ENCODE measurements at places on chromosomes 5 and 9.

- no peak for DNase-seq
These were observed 680 bp downstream of the GLRA1 start for GRCh38 chr5:151923866-151924476.

- no peak for DNase-seq
These were observed 52.7 kb downstream of the RNF145 start for GRCh38 chr5:159156426-159157238.

DNA sequence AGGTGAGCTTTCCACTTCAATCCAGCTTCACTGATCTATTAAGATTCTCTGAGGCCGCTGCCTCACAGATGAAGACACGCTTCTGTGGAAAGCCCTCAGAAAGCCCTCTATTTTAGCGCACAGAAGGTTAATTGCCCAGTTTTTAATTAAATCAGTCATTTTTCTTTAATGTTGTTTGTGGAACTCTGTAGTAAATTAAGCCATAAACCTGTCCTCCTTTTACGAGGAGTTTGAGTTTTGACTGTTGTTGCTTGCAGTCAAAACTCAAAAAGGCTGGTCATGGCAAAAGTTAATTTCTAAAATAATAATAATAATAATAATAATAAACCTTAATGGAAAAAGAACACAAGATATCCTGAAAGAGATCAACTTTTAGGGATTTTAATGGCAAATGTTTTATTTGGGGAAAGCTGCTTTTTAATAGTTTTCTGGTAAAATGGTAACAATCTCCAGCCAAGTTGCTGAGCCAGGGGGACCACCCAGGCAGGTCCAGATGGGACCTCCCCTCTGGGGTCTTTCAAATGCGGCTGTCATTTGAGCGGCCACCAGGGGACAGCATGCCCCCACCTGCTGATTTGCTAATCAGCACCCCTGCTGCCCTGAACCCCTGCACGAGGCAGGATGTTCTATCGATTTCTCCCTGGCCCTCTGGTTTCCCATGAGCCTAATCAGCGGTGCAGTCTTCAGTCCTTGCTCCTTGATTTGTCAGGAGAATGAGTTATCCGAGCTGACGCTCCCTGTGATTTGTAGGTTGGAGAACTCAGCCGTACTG lies 247.2 kb downstream of the FSTL4 start:
- DNase-seq: no peak

DNA sequence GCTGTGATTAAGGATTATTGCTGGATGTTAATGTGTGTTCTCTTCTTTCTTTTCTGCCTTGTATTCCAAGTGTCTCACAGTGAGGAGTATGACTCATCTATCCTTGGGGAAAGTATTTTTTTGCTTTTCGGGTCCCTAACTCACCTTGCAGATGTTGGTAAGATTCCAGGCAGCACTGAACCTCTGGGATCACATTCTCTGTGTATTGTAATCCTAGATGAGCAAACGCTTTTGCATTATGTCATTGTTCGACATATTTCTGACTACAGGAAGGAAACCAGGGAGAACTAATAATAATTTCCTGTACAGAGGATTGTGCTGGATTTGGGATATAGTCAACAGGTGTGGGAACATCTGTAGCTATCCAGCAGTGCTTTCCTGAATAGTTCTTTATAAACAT lies 246.1 kb upstream of the TUT7 start:
- DNase-seq: no peak

DNA sequence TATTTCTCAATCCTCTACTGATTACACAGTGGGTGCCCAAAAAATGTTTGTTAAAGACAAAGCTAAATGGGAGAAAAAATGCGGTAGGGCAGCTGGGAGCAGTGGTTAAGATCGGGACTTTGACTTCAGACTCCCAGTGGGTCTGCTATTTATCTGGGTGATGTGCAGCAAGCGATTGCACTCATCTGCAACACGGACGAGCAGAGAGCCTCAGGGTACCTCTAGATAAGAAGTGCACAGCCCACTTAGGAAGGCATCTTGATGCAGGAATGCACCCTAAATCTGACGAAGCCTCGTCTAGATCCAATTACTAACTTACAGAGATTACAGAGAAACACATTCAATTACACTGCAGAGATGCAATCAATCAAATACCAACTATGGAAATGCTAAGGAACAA lies 4.0 kb downstream of the MAPK9 start:
- no peak for DNase-seq

GRCh38 chr9:107016383-107016782 lies 153.4 kb downstream of the ZNF462 start:
- DNase-seq: no peak

DNA sequence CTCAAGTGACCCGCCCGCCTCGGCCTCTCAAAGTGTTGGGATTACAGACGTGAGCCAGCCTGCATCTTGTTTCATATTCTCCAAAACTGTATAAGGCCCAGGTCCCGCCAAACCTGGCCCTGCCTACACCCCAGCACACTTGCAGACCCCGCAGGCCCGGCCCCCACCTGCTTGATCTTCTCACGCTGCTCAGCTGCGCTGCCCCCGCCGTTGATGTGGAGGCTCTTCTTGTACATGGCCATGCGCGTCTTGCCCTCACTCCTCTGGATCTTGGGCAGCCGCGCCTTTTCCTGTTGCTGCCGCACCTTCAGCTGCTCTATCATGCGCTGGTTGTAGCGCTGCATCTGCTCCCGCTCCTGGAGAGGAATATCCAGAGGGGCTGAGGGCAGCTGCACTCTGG lies 49.0 kb upstream of the FBXW11 start:
- no peak for DNase-seq

GRCh38 chr9:105901514-105902109 lies 207.3 kb downstream of the TMEM38B start:
- DNase-seq: no peak

- DNase-seq: no peak
These were observed 32.3 kb downstream of the GLRA1 start for GRCh38 chr5:151892393-151892792.

- DNase-seq: no peak
These were observed 4.3 kb upstream of the FYB1 start for GRCh38 chr5:39223565-39224156.

DNA sequence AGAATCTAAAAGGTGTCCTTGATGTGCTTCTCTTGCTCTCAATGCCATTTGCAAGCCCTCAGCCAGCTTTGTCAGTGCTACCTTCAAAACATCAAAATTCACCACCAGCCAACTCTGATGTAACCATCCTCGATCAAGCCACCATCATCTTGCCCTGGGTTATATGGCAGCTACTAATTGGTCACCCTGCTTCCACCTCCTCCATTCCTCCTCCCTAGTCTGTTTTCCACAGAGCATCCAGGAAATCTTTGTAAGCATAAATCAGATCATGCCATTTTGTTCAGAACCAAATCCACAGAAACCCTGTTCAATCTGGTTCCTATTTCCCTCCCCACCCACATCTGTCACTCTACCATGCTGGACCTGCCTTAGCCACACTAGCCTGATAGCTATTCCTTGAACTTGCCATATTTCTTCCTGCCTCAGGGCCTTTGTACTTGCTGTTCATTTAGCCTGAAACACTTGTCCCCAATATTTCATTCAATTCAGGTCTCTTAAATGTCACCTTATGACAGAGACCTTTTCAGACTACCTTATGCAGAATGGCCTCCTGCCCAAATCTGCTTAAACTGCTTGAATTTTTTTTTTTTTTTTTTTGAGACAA lies 1.9 kb upstream of the B4GALT1 start:
- no peak for DNase-seq

- no peak for DNase-seq
These were observed 4.6 kb upstream of the PRDM12 start for GRCh38 chr9:130659699-130660248.

- DNase-seq: no peak
These were observed 14.7 kb downstream of the EQTN start for GRCh38 chr9:27282269-27282668.

DNA sequence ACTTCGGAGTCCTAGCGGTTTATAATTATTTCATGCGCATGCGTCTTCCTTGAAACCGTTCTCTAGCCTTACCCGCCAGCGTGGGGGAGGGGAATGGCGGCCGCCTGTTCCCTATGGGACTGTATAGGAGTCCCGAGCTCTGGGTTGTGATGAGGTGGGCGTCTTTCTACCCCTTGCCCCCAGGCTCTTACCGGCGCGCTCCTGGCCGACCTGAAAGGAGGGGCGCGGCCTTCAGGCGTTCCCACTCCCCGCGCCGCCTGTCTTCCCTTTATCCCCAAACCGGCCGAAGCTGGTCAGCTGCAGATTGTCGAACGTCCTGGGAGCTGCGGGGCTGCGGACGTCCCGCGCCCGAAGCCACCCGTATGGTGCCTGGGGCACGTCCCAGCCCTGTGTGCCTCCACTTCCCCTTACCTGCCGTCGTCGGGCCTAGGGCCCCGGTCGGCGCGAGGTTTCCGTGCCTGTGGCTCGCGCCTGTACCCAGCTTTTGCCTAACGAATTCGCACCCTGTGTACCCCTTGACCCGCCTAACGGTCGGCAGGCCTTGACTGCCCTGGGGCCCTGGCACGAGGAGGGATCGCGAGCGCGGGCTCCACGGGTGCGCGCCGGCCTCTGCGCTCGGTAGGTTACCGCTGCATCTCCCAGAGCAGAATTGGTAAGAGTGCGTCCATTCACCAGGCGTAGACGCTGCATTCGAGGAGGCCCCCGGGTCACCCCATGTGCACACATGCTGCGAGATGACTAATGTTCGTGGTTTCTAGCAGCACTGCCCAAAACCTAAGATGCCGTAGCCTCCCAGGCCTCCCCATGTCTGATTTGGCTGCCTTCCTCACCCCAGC lies 653 bp upstream of the HNRNPH1 start:
- no peak for DNase-seq

DNA sequence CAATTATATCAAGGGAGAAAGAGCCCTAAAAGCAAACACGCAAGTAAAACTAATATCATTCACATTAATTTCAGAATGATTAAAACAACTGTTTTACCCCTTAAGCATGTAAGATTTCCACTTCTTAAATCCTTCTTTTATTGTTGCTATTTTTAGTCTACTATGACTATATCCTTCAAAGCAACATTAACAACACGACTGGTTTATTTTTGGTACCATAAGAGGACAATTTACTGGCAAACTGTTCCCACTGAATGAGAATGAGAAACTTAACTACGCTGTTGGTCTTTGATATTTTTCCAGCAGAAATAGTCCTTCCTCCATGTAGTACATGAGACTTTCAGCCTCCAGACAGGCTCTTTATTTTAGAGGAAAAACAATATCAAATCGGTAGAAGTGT lies 281.5 kb downstream of the CTNND2 start:
- DNase-seq: no peak

DNA sequence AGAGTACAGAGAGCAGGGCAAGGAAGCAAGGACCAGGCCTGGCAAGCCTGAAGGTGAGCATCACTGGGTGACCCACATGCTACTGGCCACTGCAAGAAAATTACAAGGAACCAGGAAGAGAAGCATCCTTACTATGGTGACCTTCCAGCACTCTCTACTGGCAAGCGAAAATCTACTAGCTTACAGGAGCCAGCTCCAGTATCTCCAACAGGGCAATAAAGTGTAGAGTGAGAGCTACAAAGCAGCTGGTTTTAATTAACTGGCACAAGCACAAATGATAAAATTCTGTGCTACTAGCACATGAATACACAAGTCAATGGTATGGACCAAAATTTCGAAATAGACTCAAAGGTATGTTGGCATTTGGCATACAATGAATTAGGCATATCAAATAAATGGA lies 113.3 kb upstream of the CAST start:
- DNase-seq: no peak

DNA sequence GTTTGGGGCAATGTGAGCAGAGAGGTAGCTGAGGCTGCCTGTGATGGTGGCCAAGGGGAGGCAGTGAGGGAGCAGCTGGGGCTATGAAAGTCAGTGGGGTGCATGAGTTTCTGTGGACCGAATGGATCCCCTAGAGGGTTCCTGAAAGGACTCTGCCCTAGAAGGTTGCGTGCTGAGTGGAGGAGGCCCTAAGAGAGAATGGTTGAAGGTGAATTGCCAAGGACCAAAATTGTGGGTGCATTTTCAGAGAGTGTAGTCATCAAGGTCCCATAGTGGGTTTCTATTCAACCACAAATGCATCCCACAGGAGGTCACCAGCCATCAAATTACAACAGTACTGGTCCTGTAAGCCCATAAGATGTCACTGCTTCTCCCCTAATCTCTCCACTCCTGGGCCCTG lies 298.3 kb downstream of the CDK5RAP2 start:
- no peak for DNase-seq

GRCh38 chr5:123382252-123382651 lies 41.0 kb downstream of the CEP120 start:
- DNase-seq: no peak

- DNase-seq: no peak
These were observed 144.8 kb downstream of the MACROH2A1 start for GRCh38 chr5:135254183-135254582.

DNA sequence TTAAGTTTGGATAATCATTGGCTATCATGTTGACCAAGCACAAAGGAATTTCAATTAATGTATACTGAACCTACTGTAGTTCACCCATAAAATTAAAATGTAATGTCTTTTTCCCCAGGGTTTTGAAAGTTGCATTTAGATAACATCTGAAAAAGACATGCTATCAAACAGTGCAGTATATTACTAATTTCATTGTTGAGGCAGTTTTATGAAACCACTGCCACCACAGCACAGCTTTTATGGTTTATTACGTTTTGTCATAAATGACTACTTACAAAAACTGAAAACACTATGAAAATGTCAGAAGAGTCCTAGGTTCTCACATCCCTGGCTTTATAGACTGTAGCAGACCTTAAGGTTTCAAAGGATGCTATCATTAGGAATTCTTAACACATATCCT lies 32.0 kb upstream of the HAPLN1 start:
- DNase-seq: no peak

DNA sequence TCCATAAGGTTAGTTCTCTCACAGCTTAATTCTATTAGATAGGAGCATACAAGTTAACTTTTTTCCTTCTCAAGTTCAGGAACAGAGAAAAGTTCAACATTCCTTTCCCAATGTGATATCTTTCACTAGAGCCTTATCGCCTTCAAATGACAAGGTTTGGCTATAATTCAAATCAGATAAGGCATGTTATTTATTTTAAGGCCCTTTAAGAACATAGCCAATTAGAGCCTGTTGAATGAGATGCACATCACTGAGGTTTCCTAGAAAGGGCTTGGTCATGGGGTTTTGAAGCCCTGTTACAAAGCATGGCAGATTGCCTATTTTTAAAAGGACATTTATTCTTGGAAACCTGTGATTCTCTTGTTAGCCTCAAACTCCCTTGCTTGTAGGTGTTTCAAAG lies 123.4 kb downstream of the BASP1 start:
- no peak for DNase-seq

- no peak for DNase-seq
These were observed 87.6 kb downstream of the ERP44 start for GRCh38 chr9:100011062-100011681.

- no peak for DNase-seq
These were observed 2.6 kb upstream of the GCNT1 start for GRCh38 chr9:76456202-76456926.

- no peak for DNase-seq
These were observed 2083.0 kb upstream of the ACO1 start for GRCh38 chr9:30301271-30301963.

DNA sequence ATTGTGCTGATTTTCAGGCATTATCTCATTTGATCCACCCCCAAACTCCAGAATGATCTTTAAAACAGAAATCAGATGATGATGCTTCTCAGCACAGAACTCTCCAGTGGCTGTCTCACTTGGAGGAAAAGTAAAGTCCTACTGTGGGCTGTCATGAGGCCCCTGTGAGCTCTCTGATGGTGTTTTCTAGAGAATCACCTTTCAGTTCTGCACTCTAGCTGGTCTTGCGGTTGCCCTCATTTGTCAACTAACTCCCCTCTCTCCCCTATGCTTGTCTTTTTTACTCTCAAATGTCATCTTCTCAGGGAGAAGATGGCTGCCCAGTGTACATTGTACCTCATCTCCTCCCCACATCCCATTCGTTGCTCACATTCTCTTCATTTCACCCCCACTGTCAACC lies 295.8 kb downstream of the MLLT3 start:
- no peak for DNase-seq
